Stimulated activated CD4-positive, alpha-beta T cell treated with anti-CD3 and anti-CD28 coated beads, Interleukin-15, amount 100 ng/mL, for 24 hours (primary cell): ENCODE measurements at places on chromosomes 11 and 22.

DNA sequence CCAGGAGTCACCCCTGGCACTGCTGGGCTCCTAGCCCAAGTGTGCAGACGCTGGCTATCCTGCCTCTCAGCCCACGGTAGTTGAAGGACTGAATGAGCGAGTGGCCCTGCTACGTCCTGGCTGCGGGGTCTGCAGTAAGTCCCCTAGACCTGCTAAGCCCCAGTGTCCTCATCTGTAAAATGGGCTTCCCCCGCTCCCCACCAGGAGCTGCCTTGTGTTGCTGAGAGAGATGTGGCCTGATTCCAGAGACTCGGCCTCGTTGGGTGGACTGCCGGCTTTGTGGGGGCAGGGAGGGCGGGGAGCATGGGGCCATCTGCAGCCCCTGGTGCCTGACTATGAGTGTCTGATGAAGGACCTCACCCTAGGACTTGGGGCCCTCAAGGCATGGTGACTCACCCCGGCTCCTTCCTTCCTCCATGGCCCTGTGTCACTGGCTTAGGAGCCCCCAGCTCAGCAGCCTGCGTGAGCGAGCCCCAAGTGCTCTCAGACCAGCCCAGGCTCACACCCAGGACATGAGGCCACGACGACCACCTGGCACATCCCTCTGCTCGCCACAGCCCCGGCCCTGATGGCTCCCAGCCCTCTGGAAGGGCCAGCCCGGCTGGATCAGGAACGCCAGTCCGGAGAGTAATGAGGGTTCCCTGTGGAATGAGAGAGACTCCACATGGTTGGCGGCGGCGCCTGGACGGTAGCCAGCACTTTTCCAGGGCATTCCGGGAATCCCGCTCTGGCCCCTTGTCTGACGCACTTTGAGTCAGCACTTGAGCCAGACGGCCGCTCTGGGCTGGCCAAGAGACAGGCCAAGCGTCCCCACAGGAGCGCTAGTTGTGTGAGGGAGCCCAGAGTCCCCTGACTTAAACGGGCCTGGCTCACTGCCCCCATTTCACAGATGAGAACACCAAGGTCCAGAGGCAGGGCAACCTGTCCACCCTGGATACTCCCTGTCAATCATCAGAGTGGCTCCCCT is 50.5 kb upstream of the SHISAL1 start:
- DNase-seq, result no peak

- DNase-seq, result peak; percentile 100
Observed at GRCh38 chr22:49936018-49936972, 17.9 kb downstream of the CRELD2 start.

GRCh38 chr11:16879690-16880089 is 134.5 kb downstream of the PLEKHA7 start:
- DNase-seq, result no peak

GRCh38 chr22:35099883-35100282 is 33.9 kb downstream of the ISX start:
- DNase-seq, result no peak

DNA sequence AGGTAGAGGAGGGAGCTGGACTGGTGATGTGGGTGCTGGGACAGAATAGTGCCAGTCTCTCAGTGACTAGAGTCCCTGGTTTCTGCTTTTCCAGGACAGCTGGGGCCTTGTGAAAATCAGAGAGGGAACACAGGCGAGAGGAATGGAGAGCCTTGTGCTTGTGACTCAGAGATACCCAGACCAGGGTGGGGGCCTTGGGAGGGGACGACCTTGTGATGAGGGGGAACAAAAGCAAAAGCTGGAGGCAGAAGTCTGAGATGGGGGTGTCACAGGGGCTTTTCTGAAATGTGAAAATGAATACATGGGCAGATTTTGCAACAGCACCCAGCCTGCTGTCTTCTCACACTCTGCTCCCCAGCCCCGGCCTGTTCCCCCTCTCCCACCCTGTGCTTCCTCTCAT is 3.4 kb upstream of the NR1H3 start:
- no peak for DNase-seq

DNA sequence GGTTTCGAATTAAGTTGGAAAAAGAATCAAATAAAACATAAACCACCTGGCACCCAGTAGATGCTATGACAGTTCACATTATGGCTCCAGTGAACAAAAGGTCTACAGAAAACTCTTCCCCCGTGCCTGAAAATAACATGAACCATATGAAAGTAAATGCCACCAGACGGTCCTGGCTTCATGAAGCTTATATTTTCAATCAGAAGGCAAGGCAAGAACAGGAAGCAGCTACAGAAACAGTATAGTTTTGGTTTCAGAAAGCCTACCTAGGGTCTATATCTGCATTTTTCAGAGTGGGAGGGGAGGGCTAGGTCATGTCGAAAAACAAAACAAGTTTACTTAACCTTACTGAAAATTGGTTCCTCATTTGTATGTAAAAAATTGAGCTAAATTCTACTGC is 9.8 kb downstream of the RAB30 start:
- no peak for DNase-seq

DNA sequence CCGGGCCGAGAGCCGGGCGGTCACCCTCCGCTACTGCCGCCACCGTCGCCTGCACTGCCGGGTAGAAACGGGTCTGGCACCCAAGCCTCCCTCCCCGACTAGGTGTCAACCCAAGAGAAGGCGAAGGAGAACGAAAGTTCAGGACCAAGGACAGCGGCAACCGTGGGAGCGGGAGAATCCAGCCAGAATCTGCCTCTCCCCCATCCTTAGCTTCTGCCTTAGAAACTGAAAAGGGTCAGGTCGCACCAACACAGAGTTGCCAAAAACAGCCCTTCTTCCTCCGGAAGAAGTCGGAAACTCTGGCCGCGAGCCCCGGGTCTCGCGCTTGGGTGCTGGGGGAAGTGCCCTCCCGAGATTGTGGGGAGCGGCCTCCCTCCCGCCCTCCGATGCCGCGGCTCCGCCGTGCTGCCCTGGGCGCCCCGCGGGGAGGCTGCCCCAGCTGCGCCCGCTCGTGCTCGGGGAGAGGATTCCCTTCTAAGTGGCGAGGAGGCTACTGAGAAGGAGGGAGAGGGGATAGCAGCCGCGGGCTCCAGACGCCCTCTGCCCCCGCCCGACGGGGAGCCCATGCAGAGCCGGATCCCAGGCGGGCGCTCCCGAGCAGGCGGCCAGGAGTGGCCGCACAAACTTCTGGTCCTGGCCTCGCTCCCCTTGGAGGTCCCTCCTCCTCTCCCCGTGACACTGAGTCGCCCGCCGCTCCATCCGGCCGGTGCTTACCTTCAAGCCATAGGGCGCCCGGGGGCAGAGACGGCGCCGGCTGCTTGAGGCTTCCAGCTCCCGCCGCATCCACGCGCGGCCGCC is 637 bp downstream of the DRD2 start:
- peak; percentile 63 for DNase-seq

DNA sequence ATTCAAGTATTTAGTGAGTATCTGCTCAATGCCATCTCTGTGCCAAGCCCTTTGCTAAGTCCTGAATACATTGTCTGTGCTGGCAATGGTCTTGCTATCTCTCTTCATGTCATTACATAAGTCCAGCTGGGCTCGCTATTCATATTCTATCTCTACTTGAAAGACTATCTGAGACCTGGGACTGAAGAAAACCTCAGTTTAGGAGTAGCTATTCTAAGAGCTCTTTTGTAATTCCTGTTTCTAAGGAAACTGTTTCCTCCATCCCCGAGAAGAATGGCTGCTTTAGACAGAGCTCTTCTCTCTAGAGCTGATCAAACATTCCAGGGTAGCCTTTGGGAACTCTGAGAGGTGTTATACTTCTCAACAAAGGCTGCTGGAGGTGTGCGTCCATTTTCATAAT is 33.0 kb downstream of the SLC17A6 start:
- no peak for DNase-seq

DNA sequence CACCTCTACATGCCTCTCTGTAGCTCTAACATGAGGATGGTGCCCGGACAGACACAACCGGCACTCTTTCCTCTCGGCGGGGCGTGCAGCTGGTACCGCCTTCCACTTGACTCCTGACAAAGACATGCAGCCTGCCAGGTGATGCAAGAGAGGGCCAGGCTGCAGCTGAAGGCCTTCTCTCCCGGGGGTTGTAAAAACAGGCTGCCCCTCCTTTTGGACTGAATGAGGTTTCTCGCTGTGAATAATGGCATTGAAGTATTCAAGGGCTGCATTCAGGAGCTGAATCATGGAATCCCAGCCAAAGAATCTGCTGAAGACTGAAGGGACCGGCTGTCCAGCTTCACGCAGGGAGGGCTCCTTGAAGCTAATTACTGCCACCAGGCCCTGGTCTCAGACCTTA is 110.9 kb downstream of the GALNT18 start:
- DNase-seq, result no peak
